Neural progenitor cell (in vitro differentiated cells): ENCODE measurements at places on chromosomes 5 and 9. TPM values are rescaled to one million over a fixed set of nuclear protein-coding genes. Genes with fewer than 3 reads are reported as not detected.

DNA sequence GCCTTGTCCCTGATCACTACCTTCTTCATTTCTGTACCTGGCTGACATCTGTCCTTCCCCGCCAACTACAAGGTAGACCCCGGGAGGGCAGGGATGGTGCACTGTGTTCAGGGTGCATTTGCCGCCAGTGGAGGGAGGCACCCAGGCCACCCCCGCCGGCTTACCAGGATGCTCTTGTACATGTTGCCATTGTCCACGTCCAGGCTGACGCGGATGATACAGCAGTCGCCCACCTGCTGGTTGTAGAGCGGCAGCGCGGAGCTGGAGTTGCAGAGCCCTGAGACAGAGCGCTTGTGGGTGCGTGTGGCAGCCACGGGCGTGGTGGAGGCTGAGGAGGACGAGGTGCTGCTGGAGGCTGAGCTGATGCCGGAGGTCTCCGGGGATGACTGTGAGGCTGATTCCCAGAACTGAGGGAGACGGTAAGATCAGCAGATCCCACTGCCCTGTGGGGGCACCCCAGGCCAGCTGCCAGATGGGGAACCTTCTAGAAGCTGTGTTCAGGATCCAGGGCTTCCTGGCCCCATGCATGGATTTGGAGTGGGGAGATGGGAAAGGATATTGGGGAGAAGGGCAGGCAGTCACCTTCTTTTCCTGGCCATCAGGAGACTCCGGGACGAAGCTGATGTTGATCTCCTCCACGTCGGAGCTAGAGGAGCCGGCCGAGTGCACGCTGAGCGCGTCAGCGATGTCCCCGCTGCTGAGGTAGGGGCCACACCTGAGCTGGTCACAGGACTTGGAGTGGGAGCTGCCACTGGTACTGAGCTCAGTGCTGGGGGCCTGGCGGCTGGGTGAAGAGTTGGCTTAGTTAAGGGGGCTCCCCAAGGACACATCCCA lies 19.5 kb downstream of the RALGDS start:
- no peak for DNase-seq

Gene FBXL7
- 12.3 and 14.0 TPM in 2 replicates for total RNA-seq

Gene TSSK1B
- total RNA-seq = not detected in 2 replicates

DNA sequence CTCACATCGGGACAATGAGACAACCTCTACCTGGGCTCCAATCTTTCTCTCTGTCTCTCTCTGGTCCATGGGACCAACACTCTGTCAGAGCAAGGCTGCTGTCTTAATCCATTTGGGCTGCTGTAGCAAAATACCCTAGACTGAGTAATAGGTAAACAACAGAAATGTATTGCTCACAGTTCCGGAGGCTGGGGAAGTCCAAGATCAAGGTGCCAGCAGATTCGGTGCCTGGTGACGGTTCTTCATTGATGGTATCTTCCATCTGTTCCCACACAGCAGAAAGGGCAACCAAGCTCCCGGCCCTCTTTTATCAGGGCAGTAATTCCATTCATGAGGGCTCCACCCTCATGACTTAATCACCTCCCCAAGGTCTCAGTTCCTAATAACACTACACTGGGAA lies 61.3 kb upstream of the SPOCK1 start:
- DNase-seq = no peak

DNA sequence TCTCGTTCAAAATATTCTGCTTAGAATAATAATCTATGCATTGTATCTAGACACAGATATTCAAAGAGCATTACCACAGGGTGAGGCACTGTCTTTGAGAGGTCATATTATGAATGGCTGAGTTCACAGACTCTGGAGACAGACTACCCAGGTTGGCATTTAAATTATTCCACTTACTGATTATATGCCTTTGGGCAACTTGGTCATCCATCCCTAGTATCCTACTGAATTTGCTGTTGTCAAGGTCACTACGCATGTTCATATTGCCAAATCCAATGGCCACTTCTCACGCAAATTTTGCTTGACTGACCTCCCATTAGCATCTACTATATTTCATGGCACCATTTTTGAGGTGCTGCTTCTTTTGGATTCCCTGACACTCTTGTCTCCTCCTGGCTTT lies 498.6 kb upstream of the TLE4 start:
- no peak for DNase-seq

Gene FCN2
- total RNA-seq = not detected in 2 replicates

GRCh38 chr9:38662763-38663593 lies 42.6 kb upstream of the ANKRD18A start:
- DNase-seq = peak; percentile 20

DNA sequence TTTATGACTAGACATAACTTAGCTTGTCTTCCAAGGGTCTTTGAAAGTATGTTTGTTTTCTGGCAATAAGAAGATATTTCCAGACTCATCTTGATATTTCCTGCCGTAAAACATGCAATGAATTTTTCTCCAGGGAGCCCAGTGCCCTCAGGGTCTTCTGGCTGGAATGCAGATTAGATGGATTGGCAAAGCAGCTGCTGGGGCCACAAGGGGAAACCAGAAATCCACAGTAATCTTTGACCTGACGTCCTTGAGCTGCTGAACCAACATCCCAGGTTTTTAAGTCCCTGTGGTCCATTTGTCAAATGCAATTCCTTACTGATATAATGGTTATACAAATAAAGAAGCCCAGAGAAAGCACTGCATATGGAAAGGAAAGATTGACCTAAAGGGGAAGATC lies 93.0 kb downstream of the THBS4 start:
- DNase-seq = no peak

- peak; percentile 20 for DNase-seq
These were observed 55.3 kb downstream of the ZNF366 start for GRCh38 chr5:72451741-72452505.

Gene QRFP
- total RNA-seq = not detected in 2 replicates

Gene RANBP17
- total RNA-seq = 38.7 and 49.7 TPM in 2 replicates

- no peak for DNase-seq
These were observed 58.3 kb upstream of the ANGPTL2 start for GRCh38 chr9:127180457-127181314.

- DNase-seq = peak; percentile 93
These were observed at the start of gene SUSD3 for GRCh38 chr9:93058355-93059010. Gene SUSD3, plus strand, starts transcription at chr9:93058701. Its CDS starts 42 bp downstream, at chr9:93058743.

DNA sequence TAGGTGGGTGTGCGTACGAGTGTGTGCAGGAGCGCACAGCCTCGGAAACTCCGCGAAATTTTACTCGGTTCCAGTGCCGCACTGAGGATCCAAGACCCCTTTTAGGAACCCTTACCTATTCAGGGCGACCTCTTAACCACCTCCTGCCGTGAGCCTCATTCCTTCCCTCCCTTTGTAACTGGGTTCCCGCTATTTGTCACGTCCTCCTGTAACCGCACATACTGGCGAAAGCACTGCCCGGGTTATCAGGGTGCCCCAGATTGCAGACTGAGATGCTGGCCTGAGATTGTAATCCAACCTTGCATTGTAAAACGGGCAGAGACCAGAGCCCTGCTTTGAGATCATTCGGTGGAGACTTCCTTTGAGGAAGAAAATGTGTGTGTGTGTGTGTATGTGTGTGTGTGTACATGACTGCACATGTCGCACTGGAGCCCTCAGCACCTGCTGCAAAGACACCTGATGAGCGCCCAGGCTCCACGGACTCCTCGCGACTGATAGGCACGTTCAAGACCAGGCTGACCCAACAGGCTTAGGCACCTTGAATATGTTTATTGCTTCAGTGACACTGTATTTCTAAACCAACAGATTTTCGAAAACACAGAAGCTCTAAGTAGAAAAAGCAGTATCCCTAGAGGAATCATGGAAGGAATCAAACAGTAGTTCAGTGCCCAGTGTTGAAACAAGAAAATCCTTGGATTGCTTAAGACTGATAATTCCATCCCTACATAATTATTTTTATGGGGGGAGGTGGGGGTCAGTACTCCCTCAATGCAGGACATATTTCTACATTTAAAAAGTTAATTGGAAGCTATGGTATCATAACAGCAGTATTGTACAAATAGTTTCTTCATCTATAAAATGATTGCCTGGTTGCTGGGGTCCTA lies 86.5 kb upstream of the TNFAIP8 start:
- peak; percentile 58 for DNase-seq

- no peak for DNase-seq
These were observed 173.5 kb upstream of the NREP start for GRCh38 chr5:111930449-111930848.

DNA sequence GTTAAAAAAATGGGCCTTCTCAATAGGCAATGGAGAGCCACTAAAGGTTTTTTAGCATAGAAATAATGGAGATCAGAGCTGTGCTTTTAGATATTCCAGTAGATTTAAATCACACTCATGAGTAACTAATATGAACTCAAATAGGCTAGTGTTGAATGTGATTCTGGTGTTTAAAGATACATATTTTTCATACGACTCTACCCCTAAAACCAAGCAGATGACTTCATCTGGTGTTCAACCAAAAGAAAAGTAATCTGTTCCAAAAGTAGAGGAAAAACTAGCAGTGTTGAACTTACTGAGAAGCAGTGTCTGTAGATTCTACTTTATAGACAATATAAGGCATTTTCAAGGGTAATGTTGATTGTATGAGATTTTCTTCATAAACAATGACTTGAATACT lies 138.1 kb downstream of the TSSK1B start:
- no peak for DNase-seq

DNA sequence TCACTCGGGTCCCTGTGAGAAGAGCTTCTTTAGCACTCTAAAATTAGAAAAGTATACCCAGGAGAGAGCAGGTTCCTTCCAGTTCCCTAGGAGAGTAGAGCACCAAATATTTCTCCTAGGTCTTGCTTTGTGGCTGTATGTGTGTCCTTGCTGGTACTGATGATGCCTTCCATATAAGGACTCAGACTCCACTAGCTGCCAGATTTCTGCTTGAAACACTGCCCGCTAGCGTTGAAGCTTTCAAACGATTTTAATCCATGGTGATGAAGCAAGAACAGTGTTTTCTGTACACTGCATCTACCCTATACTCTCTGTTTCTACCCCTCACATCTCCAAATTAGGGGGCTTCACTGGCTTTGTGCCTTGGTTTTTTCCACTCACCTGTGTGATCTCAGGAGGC lies 2.4 kb upstream of the SMC2 start:
- peak; percentile 1 for DNase-seq

GRCh38 chr5:96329289-96329688 lies 103.8 kb downstream of the PCSK1 start:
- no peak for DNase-seq

DNA sequence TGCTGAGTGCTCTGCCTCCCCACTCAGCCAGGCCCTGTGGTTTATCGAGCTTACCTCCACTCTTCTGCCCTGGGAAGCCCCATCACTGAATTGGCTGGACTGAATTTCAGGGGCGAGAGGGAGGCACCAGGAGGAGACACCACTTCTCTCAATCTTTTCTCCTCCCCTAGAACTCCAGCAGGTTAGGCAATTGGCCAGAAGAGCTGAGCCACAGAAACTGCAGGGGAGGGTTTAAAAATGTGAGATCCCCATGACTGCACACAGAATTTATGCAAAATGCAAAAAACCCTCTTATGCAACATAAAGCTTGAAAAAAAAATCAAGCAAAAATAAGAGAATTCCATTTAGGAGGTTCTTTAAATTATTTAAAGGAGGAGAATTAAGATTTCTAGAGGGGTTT lies 29.9 kb downstream of the TUT7 start:
- DNase-seq = no peak

DNA sequence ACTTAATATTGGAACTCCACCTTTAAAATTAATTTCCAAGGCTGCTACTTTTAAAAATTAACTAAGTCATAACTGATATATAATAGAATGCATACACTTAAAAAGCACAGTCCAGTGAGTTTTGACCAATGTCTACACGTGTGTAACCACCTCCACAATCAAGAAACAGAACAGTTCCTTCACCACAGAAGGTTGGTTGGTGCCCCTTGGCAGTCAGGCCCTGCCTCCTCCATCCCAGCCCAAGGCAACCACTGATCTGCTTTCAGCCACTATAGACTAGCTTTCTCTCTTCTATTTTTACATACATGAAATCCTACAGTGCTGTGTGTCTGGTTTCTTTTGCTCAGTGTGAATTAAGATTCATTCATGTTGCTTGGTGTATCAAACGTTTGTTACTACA lies 215.2 kb downstream of the CRB2 start:
- DNase-seq = no peak

Gene GPR150
- 0.12 TPM in 1 of 2 replicates, not detected in the other for total RNA-seq

Gene ZBTB5
- 24.1 and 24.9 TPM in 2 replicates for total RNA-seq

- DNase-seq = no peak
These were observed 30.2 kb downstream of the CACNA1B start for GRCh38 chr9:137907776-137908175.

DNA sequence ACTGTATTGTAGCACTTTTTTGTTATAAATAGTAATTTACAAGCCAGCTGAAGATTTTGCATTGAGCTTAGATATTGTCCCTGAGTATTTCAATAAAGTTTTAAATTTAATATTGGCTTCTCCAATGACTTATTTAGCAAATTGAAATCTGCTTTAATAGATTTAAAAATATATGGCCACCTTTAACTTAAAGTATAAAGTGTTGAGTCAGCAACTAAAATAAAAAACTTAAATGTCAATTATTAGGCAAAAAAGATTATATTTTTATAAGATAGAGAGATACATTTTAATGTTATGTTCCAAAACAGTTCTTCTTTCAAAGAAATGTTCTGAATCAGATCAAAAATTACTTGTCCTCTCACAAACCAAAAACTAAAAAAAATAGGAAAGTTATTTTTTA lies 60.7 kb downstream of the OSMR start:
- no peak for DNase-seq

Gene PCDHGB4
- total RNA-seq = 10.4 and 14.9 TPM in 2 replicates
